ENCODE measurements at places on chromosomes 3 and 15.

- DNase-seq = no peak
Measured at GRCh38 chr3:31724651-31725050, 191.9 kb downstream of the STT3B start.

- DNase-seq = no peak
Measured at GRCh38 chr3:56123487-56123886, 344.8 kb downstream of the ERC2 start.

- DNase-seq = no peak
Measured at GRCh38 chr3:145243875-145244274, 917.1 kb downstream of the PLOD2 start.

GRCh38 chr3:45311953-45312801 lies 76.2 kb upstream of the LARS2 start:
- no peak for DNase-seq

GRCh38 chr3:120795959-120796358 lies 53.4 kb downstream of the GTF2E1 start:
- no peak for DNase-seq

- DNase-seq = no peak
Measured at GRCh38 chr3:30469133-30469532, 137.3 kb upstream of the TGFBR2 start.

GRCh38 chr3:196208942-196209695 lies 2.1 kb downstream of the ZDHHC19 start:
- DNase-seq = no peak

DNA sequence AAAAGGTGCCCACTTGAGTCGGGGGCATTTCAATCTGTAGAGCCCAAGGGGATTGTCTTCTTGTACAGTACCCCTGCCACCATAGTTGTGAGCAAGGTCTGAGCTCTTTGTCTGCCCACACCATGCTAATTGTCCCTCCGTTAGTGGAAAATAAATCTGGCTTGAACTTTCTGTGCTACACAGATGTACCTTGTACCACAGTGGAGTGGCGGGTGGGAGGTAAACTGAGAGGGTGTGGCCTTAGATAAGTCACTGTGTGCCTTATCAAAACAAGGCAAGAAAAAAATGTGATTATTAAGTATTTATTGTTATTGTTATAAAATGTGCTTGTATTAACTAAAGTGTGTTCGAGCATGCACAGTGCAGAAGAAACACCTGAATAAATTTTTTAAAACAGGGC lies 242.9 kb upstream of the C2CD4B start:
- DNase-seq = no peak

DNA sequence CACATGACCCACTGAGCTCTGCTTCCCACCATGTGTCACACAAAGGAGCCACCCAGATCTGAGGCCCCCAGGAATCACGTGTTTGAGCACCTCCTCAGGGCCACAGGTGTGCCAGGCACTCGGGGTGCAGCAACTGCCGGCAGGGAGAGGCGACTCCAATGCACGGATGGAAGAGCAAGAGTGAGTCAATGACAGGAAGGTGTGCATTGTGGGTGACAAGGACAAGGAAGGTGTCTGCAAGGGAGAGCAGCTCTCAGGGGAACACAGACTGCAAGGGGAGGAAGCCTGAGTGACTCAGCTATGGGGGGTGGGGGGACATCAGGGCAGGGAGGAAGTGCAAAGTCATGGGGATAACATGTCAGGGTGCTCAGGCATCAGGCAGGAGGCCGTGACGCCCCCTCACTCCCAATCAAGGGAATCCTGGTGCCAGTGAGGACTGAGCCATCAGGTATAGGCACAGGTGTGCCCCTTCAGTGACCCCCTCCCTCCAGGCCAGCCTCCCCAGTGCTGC lies 67.4 kb downstream of the NUP210 start:
- DNase-seq = no peak

DNA sequence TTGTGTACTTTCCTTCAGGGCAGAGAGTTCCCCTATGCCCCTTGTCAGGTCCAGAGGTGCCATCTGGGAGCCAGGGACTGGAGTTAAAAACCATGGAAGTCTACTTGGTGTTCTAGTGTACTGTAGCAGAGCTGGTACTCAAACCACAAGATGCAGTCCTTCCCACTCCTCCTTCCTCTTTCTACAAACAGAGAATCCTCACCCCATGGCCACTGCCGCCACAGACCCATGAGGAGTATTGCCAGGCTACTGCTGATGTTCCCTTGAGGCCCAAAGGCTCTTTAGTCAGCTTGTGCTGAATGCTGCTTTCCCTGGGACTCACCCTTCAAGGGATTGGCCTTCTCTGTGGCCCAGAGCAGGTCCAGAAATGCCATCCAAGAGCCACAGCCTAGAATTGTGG lies 229.2 kb upstream of the ZPLD1 start:
- no peak for DNase-seq

- DNase-seq = no peak
Measured at GRCh38 chr3:151625586-151625985, 108.1 kb upstream of the AADACL2 start.

- no peak for DNase-seq
Measured at GRCh38 chr3:188687389-188687788, 484.4 kb upstream of the TPRG1 start.

GRCh38 chr15:55481842-55482241 lies 26.2 kb downstream of the DNAAF4 start:
- DNase-seq = no peak

- DNase-seq = peak; percentile 76
Measured at GRCh38 chr15:58462973-58463663, 31.3 kb downstream of the LIPC start.

DNA sequence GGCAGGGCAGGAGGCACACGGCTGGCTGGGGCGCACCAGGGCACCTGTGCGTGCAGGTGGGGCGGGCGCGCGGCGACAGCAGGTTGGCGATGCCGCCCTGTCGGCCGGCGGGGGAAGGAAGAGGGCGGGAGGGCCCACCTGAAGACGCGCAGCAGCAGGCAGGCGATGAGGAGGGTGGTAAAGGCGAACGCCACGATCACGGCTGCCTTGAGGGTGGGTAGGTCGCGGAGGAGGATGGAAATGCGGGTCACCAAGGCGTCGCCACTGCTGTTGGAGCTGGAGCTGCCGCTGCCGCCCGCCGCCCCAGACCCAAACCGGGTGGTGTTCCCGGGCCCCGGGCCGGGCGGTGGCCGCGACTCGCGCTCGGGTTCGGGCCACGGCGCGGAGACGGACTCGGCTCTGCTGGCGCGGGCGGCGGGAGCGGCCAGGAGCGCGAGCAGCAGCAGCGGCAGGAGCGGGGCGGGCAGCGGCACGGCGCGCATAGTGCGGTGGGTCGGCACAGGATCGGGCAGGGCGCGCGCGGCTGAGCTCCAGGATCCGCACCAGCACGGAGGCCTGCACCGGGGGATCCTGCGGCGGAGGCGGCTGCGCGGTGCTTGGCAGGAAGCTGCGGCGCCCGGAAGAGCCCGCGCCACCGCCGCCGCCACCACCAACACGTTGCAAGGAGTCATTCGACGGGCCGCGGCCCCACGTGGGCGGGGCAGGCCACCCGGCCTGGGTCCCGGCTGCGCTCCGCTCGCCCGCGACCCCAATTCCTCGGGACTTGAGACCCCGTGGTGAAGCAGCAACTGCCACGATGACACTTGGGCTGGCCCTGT lies at the start of gene FAM174B:
FAM174B (minus strand) TSS at position 598 of the 818 bp plus-strand sequence.
- DNase-seq = peak; percentile 40

- no peak for DNase-seq
Measured at GRCh38 chr3:105413343-105413887, 46.7 kb downstream of the ALCAM start.

- DNase-seq = no peak
Measured at GRCh38 chr3:154584974-154585373, 155.0 kb upstream of the GPR149 start.

GRCh38 chr3:35505181-35505580 lies 134.1 kb upstream of the ARPP21 start:
- DNase-seq = no peak

GRCh38 chr3:150061288-150062024 lies 90.8 kb upstream of the PFN2 start:
- no peak for DNase-seq

DNA sequence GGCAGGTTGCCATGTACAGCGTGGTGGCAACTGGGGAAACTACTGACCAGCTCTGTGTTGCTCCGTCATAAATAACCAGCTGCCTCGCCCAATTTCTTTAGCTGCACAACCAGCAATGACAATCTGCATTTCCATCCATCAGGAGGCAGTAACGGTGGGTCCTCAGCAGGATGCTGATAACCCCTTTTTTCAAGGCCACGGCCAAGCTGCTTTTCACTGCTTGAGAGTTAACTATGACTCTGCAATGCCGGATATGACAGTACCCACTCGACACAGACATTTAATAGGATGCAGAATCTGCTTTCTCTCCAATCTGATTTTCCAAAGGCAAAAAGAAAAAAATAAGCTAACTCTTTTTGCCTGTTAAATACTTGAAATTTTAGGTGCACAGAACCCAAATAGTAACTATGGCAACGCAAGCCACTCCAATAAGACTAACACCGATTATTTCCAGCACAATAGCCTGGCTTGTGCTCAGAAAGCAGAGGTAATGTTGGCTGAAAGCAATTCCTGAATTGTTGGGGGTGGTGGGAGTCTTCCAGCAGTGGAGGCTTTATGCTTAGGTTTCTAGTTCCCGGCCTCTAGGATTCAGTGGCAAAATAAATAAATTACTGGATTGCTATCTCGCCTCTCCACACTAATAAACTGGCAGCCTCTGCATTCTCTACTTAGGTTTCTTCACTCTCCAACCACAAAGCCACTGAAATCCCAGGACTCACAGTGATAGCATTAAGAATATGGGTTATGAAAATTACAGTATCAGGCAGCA lies 31.2 kb upstream of the SRGAP3 start:
- DNase-seq = no peak

DNA sequence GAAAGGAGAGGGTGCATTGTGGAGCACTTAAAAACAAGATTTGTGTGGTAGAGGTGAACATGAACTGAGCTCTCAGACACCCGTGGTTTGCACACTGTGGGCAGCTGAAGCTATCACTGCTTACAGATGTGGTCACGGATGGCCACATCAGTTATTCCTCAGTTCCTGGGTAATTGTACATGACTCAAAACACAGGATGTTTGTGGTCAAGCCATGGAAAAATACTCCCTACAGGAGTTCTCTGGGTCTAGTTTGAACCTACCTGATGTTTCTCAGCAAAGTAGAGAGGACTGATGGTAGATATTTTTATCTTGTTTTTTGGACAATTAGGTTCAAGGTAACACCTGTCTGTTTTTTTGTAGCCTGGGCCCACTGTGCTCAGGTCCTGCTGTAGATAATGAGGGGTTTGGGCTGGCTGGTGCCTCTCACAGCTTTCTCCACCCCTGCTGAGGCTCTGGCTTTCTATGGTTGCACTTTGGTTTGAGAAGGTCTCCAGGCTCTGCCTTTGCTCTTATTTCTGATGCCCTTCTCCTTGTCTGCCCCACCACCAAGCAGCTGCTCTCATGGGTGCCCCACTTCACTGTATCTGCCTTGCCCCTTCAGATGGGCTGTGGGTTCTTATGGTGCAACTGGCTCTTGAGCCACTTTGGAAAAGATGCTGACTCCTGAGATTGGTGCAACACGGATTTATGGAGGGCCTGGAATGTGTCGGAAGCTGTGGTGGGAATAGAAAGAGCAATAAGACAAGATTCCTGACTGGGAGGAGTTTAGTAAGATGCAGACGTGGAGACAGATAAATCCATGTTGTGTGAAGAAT lies 40.1 kb downstream of the CDCP1 start:
- DNase-seq = no peak

GRCh38 chr3:46998852-46999515 lies 19.5 kb downstream of the NBEAL2 start:
- DNase-seq = no peak

- no peak for DNase-seq
Measured at GRCh38 chr15:77545058-77545457, 87.7 kb downstream of the LINGO1 start.

GRCh38 chr15:71669688-71670087 lies 140.7 kb upstream of the NR2E3 start:
- DNase-seq = no peak

GRCh38 chr3:76308541-76308940 lies 523.2 kb upstream of the ZNF717 start:
- DNase-seq = no peak

DNA sequence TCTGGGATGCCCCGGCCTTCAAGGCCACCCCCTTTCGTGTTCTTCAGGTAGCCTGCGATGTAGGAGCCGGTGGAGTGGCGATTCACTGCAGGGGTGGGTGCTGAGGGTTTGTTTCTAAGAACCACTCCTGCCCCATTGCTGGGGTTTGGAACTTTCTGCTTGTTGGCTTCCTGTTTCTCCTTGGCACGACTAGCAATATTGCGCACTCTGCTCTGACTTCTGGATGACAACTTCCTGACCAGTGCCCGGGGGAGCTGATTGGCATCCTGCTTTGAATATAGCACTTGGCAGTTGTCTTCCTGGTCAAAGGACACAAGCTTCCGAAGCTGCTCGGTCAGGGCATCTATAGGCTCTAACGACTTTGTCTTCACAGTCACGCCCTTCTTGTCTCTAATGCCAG lies 187.6 kb upstream of the STRIT1 start:
- DNase-seq = no peak

GRCh38 chr15:28103831-28104230 lies 4.7 kb upstream of the OCA2 start:
- no peak for DNase-seq

- no peak for DNase-seq
Measured at GRCh38 chr3:49794926-49795905, 4.5 kb downstream of the CDHR4 start.

DNA sequence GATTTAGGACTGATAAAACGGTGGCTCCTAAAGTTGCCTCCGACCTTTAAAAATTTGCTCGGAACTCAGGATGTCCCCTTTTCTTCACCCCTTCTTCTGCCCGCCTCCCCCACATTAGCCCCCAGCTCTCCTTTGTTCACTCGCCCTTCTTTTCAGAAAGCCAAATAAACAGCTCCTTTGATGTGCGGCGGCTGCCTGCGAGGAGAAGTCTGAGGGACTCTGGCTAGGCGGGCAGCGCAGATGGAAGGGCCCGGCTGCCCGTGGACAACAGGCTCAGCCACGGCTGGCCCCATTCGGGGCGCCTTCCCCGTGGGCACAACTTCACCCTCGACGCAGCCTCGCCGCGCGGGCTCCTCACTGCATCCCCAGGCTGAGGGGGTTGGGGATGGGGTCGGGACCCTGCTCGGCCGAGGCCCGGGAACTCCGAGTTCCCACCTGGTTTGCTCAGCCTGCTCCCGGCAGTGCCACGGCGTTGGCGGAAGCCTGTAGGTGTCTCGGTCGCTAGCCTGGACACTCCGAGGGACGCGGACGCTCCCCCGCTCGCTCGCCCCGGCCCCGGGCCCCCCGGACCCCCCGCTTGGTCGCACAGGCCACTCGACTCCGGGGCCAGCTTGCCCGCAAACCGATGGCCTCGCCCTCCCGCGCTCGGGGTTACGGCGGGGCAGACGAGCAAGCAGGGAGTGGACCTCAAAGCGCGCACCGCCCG lies 897 bp upstream of the TLE3 start:
- DNase-seq = no peak

DNA sequence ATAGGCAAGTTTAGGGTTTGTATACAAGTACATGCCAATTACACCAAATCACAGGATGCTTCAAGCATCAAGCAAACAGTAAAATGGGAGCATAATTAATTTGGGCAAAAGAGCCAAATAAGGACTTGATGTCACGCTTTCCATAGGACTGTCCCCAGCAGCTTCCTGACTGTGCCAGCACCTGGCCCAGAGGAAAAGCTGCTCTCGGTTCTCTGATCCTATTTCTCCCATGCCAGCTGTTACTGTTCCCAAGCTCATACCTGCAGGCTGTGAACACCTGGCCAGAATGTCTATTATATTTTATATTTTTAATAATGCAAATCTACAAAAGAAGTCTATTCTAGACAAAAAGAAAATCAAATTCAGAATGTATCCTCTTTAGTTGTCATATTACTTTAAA lies 12.2 kb downstream of the ZXDC start:
- DNase-seq = no peak

- DNase-seq = no peak
Measured at GRCh38 chr3:172218350-172219323, 179.3 kb downstream of the FNDC3B start.

- no peak for DNase-seq
Measured at GRCh38 chr15:32861174-32861573, 143.4 kb downstream of the GREM1 start.

Measured in NCI-H510A (cell line).